Mesothelial cell of epicardium (in vitro differentiated cells): ENCODE measurements at places on chromosomes 5 and 9. TPM values are rescaled to one million over a fixed set of nuclear protein-coding genes. Genes with fewer than 3 reads are reported as not detected.
A peak's percentile ranks its signal among the peaks of the same experiment; 100 is the strongest.

GRCh38 chr9:31629292-31629691 lies 755.2 kb upstream of the ACO1 start:
- no peaks in the 10 kb centered on the region for H3K27me3 ChIP-seq
- H3K4me3 ChIP-seq: no peak overlapping the region
- no peak for DNase-seq
- no peaks in the 10 kb centered on the region for H3K4me1 ChIP-seq
- no peaks in the 10 kb centered on the region for H3K36me3 ChIP-seq

DNA sequence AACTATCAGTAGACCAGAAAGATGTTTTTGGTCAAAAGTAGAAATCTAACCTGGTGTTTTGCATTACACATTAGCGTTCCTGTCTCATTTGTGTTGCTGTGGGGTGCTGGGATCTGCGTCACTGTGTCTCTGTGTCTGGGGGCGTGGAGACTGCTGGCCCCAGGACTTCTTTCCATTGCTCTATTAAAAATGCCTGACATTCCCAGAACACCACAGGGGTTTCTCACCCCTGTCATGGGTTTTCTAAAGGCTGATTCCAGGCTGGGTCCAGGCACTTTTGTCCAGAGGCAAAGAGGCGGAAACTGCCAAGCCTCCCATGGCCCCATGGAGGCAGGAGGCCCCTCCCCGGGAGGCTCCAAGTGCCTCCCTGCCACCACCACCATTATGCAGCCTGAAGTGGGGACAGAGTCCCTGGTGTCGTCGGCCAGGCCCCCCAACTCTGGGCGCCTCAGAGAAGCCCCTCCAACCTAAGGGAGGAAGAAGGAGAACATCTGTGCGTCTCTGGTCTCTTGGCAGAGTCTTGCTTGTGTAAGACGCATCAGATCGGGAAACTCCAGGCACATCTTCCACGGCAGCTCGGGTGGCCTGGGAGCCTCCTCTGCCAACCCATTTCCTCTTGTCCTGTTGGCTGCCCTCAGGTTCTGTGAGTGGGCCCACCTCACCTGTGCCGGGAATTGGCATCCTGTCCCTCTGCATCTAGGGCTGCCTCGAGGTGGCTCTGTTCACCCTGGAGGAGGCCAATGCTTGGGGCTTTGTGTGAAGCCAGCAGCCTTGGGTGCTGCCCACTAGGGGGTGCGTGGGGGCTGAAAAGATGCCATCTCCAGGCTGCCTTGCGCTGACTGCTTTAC lies 13.8 kb upstream of the PLEKHG4B start:
- peaks cover 15% of the 10 kb centered on the region for H3K27me3 ChIP-seq
- H3K4me1 ChIP-seq: peaks cover 27% of the 10 kb centered on the region

- H3K4me3 ChIP-seq: no peak overlapping the region
- no peak for DNase-seq
- H3K27ac ChIP-seq: no peak overlapping the region
- no peaks in the 10 kb centered on the region for H3K36me3 ChIP-seq
Observed at GRCh38 chr5:120405286-120405864, 58.7 kb upstream of the PRR16 start.

DNA sequence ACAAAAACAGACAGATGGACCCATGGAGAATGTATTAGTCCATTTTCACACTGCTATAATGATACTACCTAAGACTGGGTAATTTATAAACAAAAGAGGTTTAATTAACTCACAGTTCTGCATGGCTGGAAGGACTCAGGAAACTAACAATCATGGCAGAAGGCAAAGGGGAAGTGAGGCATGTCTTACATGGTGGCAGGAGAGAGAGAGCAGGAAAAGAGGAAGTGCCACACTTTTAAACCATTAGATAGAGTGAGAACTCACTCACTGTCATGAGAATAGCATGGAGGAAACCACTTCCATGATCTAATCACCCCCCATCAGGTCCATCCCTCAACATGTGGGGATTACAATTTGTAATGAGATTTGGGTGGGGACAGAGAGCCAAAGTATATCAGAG lies 808.9 kb downstream of the CDH12 start:
- H3K4me3 ChIP-seq: no peak overlapping the region
- H3K4me1 ChIP-seq: no peaks in the 10 kb centered on the region
- H3K27ac ChIP-seq: no peak overlapping the region
- no peaks in the 10 kb centered on the region for H3K36me3 ChIP-seq
- H3K27me3 ChIP-seq: peaks cover 18% of the 10 kb centered on the region

DNA sequence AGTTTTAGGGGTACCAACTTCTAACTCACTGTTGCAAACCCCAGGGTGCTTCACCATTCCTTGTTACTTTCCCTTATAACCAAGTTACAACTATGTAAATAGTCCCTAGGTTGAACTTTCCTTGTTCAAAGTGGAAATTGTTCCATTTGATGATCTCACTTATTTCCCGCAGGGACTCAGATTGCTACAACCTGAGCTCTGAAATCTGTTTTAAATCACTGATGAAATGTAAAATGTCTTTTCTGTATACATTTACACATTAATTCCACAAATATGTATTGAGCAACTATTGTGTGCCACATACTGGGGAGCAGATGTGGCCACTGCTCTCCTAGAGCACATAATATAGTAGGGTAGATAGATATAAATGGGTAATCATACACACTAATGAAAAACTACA lies 69.1 kb upstream of the TARS1 start:
- no peak for DNase-seq
- no peaks in the 10 kb centered on the region for H3K4me1 ChIP-seq
- no peak overlapping the region for H3K4me3 ChIP-seq
- no peaks in the 10 kb centered on the region for H3K27me3 ChIP-seq
- H3K27ac ChIP-seq: no peak overlapping the region

DNA sequence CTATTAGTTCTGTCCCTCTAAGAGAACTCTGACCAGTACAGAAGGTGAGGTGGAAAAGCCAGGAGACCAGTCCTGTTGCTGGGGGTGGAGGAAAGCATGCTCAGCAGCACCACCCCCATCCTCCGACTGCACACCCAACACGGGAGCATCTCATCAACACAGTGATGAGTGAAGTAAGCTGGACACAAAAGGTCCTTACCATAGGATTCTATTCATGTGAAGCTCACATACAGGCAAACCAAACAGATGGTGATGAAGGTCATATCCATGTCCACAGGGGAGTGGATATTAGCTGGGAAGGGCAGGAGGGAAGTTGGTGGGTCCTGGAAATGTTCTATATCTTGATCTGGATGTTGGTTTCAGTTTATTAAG lies 14.8 kb upstream of the MARCHF6 start:
- H3K4me3 ChIP-seq: no peak overlapping the region
- peaks cover 22% of the 10 kb centered on the region for H3K27me3 ChIP-seq
- H3K36me3 ChIP-seq: no peaks in the 10 kb centered on the region
- no peak overlapping the region for H3K27ac ChIP-seq

- DNase-seq: no peak
- H3K27me3 ChIP-seq: no peaks in the 10 kb centered on the region
- no peak overlapping the region for H3K27ac ChIP-seq
- H3K4me1 ChIP-seq: peaks cover 51% of the 10 kb centered on the region
- no peak overlapping the region for H3K4me3 ChIP-seq
- peaks cover 12% of the 10 kb centered on the region for H3K36me3 ChIP-seq
Observed at GRCh38 chr9:84997472-84997871, 327.9 kb downstream of the NTRK2 start.

DNA sequence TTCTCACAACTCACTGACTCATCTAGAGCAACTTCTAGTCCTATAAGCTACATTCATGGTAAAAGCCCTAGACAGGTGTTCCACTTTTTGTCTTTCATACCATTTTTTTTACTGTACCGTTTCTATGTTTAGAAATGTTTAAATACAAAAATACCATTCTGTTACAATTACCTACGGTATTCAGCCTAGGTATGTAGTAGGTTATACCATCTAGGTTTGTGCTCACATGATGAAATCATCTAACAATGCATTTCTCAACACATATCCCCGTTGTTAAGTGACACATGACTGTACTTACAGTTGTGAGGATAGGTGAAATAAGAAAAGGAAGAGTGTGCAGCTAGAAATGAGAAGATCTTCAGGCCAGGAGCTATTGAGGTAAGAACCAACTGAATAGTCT lies 6.2 kb downstream of the CENPK start:
- H3K27me3 ChIP-seq: no peaks in the 10 kb centered on the region
- no peak overlapping the region for H3K4me3 ChIP-seq
- H3K4me1 ChIP-seq: peaks cover 4% of the 10 kb centered on the region
- H3K27ac ChIP-seq: no peak overlapping the region

GRCh38 chr9:134570151-134570621 lies 71.4 kb upstream of the COL5A1 start:
- H3K4me1 ChIP-seq: peaks cover 2% of the 10 kb centered on the region
- DNase-seq: peak; percentile 29
- H3K4me3 ChIP-seq: no peak overlapping the region
- no peaks in the 10 kb centered on the region for H3K27me3 ChIP-seq
- peak overlapping the region; percentile 35 for H3K27ac ChIP-seq

- no peak for DNase-seq
- no peak overlapping the region for H3K4me3 ChIP-seq
- H3K27ac ChIP-seq: no peak overlapping the region
- H3K4me1 ChIP-seq: peaks cover under 1% of the 10 kb centered on the region
- H3K36me3 ChIP-seq: no peaks in the 10 kb centered on the region
Observed at GRCh38 chr5:158246661-158247060, 387.7 kb upstream of the CLINT1 start.

DNA sequence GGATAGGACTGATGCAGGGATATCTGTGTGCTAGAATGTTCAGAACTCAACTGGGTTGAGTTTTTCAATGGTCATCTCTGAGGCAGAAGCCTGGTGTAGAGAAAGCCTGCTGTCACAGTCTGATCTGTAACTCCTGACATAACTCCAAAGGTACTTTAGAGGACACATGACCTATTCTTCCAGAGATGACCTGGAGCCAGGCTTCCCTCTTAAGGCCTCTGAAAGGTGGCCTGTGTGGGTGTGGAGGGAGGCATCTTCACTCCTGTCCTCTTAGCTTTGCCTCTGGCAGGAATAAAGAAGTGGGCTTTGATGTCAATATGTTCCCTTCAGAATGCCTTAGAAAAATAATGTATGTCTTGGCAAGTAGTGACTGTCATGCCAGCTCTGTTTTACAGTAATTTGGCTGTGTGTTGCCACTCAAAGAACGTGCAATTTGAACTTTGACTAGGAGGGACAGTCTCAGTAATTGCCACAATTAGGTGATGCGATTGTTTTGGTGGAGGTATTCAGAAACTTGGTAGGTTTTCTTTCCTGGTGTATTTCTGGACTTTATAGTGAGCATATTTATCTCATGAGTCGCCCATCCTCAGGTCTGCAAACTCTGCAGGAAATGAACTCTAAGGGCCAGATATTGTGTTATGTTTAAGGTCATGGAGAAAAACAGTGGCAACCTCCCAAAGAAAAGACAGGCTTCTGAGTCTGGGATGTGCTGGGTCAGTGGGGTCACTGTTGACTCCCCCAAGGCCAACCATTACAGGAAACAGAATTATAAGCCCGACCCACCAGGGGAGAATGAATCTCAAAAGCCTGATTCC lies 3.2 kb upstream of the C5orf63 start:
- H3K4me1 ChIP-seq: peaks cover 18% of the 10 kb centered on the region
- peaks cover 3% of the 10 kb centered on the region for H3K27me3 ChIP-seq
- no peak for DNase-seq
- H3K4me3 ChIP-seq: no peak overlapping the region

- no peak for DNase-seq
- H3K4me3 ChIP-seq: no peak overlapping the region
- H3K4me1 ChIP-seq: peaks cover 7% of the 10 kb centered on the region
- H3K27ac ChIP-seq: no peak overlapping the region
- H3K27me3 ChIP-seq: no peaks in the 10 kb centered on the region
Observed at GRCh38 chr5:128271859-128272464, 188.4 kb downstream of the SLC12A2 start.

DNA sequence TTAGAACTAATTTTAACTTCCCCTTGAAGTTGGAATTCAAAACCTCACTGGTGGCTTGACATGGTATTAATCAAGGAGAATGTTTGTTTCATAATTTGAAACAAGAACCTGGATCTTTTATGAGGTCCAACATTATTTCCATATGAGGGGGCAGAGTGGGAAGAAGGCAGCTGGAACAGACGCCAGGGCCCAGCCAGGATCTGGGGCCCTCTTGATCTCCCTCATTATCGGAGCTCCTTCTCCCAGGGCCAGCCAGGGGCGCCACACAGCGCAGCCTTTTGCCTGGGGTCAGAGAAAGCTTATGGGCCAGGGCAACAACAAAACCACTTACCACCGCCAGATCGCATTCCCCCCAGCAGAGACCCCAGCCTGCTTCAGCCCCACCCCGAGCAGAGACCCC lies 27.1 kb upstream of the NKD2 start:
- H3K4me1 ChIP-seq: peaks cover 30% of the 10 kb centered on the region
- peaks cover 4% of the 10 kb centered on the region for H3K36me3 ChIP-seq
- no peak for DNase-seq

DNA sequence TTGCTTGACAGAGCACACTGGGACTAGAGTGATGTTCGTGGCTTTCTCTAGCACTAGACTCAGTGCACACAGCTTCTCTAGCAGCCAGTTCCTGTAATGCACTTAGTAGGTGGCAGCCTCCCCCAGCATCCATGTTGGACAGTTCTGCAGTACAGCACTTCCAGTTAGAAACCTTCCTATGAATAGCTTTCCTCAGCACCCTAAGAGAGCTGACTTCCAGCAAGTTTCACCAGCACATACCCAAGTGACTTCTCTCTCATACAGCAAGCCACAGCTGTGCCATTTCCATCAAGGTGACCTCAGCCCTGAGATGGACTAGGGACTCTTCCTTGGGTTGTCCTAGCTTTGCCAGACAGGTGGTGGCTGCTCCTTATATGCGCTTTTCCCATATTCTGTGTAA lies 60.4 kb downstream of the PJA2 start:
- H3K36me3 ChIP-seq: peaks cover 17% of the 10 kb centered on the region
- no peak for DNase-seq
- no peak overlapping the region for H3K27ac ChIP-seq

DNA sequence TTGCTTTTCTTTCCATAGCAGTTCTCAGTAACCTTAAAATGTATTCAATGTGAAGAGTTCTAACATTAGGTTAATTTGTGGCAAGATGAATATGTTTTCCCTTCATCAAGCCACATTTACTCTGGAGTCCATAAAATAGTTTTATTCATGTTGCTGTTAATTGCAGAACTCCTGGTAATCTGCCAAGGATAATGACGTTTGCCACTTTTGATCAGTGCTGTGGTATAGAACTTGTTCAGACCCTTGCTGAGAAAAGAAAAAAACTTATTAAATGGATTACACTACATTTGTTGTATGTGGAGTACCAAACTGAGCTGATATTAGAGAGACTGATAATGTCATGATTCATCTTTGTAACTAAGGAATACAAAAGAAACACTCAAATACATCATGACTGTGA lies 212.4 kb upstream of the DMAC1 start:
- peaks cover 4% of the 10 kb centered on the region for H3K36me3 ChIP-seq
- H3K27ac ChIP-seq: no peak overlapping the region
- H3K27me3 ChIP-seq: no peaks in the 10 kb centered on the region
- no peak overlapping the region for H3K4me3 ChIP-seq

GRCh38 chr5:56852228-56853000 lies 37.1 kb downstream of the MAP3K1 start:
- no peaks in the 10 kb centered on the region for H3K27me3 ChIP-seq
- H3K4me3 ChIP-seq: no peak overlapping the region
- peaks cover 55% of the 10 kb centered on the region for H3K4me1 ChIP-seq
- peak overlapping the region; percentile 68 for H3K27ac ChIP-seq
- no peaks in the 10 kb centered on the region for H3K36me3 ChIP-seq

The OSTF1 gene
- 10.5 to 13.3 TPM (median 10.7 TPM) in 3 replicates for total RNA-seq

The WWC1 gene
- total RNA-seq: 29.9 to 35.1 TPM (median 32.8 TPM) in 3 replicates

The OR1K1 gene
- total RNA-seq: not detected in 3 replicates

The TMEM203 gene
- total RNA-seq: 32.7 to 35.5 TPM (median 33.0 TPM) in 3 replicates

The SREK1 gene
- 128 to 142 TPM (median 138 TPM) in 3 replicates for total RNA-seq

The NHP2 gene
- 112 to 120 TPM (median 116 TPM) in 3 replicates for total RNA-seq

The CATSPER3 gene
- 1.1 to 1.5 TPM (median 1.4 TPM) in 3 replicates for total RNA-seq

The PCDHB3 gene
- total RNA-seq: 19.2 to 21.6 TPM (median 19.8 TPM) in 3 replicates

The C5orf58 gene
- total RNA-seq: not detected in 3 replicates

The SHOC1 gene
- total RNA-seq: not detected in 3 replicates

The PCDHGA9 gene
- total RNA-seq: 2.1 to 2.3 TPM (median 2.3 TPM) in 3 replicates
